Foreskin keratinocyte (primary cell): ENCODE measurements at places on chromosomes 1 and 21. TPM values are rescaled to one million over a fixed set of nuclear protein-coding genes. Genes with fewer than 3 reads are reported as not detected.

DNA sequence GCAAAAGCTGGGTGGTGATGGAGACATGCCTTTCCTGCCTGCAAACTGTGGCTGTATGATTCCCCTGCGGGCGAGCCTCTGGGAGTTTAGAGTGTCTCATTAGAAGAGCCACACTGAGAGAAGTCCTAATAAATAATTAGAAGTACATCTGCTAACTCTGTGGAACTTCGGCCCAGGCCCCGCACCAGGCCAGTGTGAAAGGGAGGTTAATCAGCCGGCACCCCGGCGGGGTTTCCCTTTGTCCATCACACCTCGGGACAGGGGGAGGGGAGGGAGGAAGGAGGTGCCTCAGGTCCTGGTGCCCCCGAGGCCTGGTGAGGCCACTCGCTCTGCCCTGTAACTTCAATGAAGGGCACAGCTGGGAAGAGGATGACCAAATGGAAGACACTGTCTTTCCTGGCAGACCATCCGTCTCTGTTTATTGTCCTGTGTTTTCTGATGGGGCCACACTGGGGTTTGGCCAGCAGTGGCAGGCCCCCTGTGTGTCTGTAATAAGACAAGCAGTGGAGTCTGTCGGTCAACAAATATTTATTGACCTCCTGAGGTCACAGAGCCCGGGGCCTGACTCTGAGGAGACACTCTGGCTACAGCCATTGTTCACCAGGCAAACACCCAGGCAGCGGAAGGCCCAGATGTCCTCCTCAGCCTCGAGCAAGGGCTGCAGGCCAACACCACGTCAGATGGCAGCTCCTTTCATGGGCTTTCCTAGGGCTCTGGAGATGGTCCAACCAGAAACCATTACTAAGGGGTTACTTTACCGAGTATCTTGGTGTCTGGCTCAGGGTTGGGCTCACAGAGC lies 267.5 kb upstream of the RAB4A start:
- no peak for DNase-seq

Gene CLCA2
- 46.6 and 55.4 TPM in 2 replicates for polyA plus RNA-seq

- DNase-seq = no peak
Measured at GRCh38 chr21:37367703-37368540, 1.3 kb downstream of the DYRK1A start.

DNA sequence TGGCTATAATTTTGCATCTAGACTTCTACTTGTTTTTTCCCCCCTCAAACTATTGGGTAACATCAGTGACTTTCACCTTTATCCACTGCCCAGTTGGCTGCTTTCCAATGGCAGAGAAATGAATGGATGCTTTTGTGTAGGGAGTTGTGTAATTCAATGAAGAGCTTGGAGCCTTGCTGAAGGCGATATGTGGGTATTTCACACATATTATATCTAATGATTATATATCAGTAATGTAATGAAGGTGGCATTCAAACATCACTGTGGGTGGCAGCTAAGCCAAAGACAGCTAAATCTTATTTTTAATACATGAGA lies 81.2 kb downstream of the TGFB2 start:
- DNase-seq = peak; percentile 67

- no peak for DNase-seq
Measured at GRCh38 chr1:238648296-238648695, 738.1 kb upstream of the CHRM3 start.

DNA sequence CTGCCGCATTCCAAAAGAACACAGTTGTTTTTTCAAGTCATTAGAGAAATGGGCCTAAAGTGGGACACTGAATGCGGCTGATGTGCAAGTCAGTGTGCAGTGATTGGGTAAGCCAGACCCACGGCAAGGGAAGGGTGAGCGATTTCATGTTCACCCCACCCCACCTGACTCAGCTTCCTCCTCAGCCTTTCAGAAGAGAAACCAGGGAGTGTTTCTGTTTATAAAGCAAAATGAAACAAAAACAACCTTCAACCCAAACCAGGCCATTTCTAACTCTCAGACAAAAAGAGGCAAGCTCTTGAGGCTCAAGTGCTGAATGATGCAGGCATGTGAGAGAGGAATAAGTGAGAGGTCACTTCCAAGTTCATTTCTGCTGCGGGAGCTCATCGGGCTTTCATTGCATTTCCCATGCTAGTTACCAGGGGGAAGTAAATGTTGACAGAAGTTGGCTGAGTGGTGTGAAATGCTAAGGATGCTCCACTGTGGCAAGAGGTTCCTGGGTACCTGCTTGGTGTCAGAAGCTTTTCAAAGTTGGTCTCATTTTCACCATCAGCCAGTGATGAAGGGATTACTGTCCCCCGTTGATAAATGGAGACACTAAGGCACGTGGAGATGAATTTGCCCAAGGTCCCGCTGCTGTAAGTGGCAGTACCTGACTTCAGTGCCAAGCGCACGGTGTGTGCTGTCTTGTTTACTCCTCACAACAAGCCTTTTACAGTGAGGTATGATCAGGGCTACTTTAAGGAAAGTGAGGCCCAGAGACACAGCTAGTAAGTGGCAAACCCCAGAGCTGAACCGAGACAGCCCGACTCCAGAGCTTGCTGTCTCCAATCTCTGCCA lies 29.1 kb downstream of the STPG1 start:
- DNase-seq = peak; percentile 55

GRCh38 chr1:154485910-154486496 lies 16.0 kb upstream of the TDRD10 start:
- no peak for DNase-seq

Gene GFI1
- polyA plus RNA-seq = 0.07 TPM in 2 replicates

GRCh38 chr1:148355976-148356375 lies 127.1 kb downstream of the PPIAL4G start:
- no peak for DNase-seq

GRCh38 chr21:17848228-17848627 lies 29.1 kb upstream of the C21orf91 start:
- DNase-seq = peak; percentile 58

Gene BATF3
- 0.38 and 0.53 TPM in 2 replicates for polyA plus RNA-seq

DNA sequence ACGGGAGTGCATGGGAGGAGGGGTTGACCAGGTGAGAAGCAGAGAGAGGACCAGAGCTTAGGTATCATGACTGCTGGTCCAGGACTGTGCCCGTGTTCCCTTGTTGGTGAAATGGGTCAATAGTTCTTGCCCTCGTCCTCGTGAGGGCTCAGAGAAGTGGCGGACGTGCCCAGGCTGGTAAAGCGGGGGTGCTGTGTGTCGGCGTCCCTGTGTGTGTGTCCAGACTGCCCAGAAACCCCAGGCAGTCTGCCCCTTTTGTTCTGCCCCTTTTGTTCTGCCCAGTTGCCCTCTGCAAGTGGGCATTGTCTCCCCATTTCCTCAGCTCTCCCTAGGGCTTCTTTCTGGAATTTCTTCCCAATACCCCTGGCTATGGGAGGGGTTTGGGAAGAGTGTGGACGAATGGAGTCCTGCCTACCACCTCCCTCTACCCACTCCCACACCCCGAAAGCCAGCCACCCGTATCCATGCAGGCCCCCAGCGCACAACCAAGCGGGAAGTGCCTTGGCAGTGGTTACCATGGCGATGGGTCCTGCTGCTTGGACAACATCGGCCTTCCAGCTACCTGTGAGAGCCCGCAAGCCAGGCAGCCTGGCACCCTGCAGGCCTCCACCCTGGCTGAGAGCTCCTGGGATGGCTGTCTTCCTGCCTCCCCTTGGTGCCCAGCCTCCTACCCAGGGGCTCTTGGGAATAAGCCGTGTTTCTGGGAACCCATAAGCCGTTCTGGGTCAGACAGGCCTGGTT lies 34.7 kb downstream of the ACOT11 start:
- DNase-seq = no peak

GRCh38 chr1:105243969-105244368 lies 1494.3 kb downstream of the AMY1C start:
- no peak for DNase-seq

- DNase-seq = no peak
Measured at GRCh38 chr1:60988891-60989290, 93.5 kb upstream of the NFIA start.

Gene TENT5C
- 0.02 and 0.07 TPM in 2 replicates for polyA plus RNA-seq

- no peak for DNase-seq
Measured at GRCh38 chr21:38170704-38171682, 85.8 kb upstream of the KCNJ15 start.

Gene GPR3
- polyA plus RNA-seq = 2.4 and 2.9 TPM in 2 replicates

Gene GJC2
- 0.82 and 1.0 TPM in 2 replicates for polyA plus RNA-seq

Gene OR2L8
- not detected in 2 replicates for polyA plus RNA-seq

Gene CHRM3
- not detected in 2 replicates for polyA plus RNA-seq

GRCh38 chr1:32341971-32342370 lies 5.9 kb upstream of the MARCKSL1 start:
- peak; percentile 41 for DNase-seq

Gene SHISAL2A
- 0.10 TPM in 1 of 2 replicates, not detected in the other for polyA plus RNA-seq

DNA sequence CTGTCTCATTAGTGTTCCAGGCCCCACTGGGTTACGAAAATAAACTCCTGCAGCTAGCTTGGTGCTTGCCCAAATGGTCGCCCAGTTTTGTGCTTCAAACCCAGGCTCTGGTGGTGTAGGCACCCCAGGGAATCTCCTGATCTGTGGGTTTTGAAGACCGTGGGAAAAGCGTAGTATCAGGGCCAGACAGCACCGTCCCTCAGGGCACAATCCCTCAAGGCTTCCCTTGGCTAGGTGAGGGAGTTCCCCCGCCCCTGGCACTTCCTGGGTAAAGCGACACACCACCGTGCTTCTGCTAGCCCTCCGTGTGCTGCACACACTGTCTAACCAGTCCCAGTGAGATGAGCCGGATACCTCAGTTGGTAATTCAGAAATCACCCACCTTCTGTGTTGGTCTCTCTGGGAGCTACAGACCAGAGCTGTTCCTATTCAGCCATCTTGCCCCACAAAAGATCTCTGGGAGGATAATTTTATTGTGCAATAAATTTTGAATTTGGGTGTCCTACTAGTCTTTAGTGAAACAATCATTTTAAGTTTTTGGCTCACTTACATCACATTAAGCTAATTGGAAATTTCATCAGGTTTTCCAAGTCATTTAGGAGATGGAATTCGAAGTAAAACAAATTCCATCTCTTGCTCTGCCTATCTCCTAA lies 9.4 kb upstream of the SLC25A24 start:
- DNase-seq = no peak

GRCh38 chr1:154295408-154296235 lies 23.2 kb downstream of the HAX1 start:
- no peak for DNase-seq

DNA sequence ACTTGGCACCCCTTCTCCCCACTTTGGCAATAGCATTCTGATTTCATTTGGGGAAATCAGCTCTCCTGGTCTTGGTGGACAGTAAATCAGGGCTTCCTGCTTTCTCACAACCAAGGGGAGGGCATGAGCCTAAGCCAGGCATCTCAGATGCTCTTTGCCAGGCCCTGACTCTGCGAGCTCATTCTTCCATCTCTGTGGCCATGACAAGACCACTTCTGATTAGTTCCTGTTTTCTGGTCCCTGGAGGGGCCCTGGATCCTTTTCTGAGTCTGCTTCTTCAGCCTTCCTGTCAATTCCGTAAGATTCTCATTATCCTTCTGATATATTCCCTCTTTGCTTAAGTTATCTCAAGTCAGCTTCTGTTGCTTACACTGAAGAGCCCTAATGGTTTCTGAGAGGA lies 210.4 kb downstream of the HIVEP3 start:
- DNase-seq = no peak

DNA sequence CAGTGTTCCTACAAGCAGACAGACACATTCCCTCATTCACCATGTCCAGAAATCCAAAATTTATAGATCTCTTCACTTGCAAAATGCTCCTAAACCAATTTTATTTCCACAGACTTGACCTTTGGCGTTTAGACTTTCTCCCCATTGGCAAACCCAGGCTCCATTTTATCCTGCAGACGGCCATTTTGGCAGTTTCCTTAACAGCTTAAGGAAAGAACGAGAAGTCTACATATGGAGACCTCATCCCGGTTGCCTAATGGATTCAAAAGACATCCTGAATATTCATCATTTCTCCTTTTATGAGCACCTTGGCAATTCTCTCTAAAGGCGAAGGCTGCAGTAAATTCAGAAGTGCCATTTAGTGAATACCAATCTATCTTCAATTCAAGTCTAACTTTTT lies 132.9 kb downstream of the HLX start:
- DNase-seq = no peak

DNA sequence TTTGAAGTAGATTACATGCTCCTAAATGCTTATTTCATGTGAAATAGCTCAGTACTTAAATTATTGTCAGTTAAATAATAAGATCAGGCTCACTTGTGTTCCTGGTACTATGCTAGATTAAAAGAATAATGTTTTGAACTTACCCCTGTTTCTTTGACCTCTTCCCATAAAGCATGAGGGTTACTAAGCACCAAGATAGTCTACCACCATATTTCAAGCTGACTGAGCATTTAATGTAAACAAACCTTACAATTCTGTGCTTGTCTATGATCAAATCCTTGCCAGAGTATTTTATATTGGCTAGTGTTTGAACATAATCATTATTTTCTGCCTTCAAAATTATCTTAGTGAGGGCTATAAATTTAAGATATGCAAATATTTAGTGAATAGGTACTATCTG lies 98.1 kb downstream of the LHX9 start:
- DNase-seq = no peak

DNA sequence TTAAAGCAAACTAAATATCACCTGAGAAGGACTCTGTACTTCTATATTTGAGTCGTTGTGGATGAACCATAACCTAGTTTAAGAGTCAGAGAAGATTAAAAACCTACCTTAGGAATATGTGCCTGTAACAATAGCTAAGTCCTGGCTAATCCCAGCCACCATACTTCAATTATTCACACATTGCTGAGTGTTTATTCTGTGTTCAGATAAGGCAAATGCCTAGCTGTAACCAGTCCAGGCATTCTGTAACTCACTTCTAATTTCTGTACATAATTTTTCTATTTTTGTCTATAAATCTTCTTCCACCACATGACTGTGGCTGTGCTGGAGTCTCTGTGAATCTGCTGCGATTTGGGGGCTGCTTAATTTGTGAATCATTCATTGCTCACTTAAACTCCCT lies 441.9 kb upstream of the ADAMTS5 start:
- no peak for DNase-seq

DNA sequence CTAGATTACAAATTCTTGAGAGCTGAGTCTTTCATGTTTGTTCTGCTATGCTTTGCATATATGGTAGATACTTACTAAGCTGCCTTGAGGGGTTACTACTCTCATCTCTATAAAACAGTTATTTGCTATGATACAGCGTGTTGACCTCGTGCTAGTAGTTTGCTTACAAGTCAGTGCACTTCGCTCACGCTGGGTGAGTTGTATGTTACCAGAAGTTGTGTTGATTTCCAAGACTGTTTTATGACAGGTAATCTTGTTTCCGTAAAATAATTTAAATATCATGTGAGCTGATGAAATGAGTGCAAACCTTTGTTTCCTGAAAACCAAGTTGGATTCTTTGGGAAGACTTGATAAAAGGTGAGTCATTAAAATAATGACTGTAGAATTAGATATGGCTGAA lies 7.3 kb downstream of the MRPS6 start:
- DNase-seq = no peak

- no peak for DNase-seq
Measured at GRCh38 chr1:61585714-61586113, 139.2 kb downstream of the TM2D1 start.

DNA sequence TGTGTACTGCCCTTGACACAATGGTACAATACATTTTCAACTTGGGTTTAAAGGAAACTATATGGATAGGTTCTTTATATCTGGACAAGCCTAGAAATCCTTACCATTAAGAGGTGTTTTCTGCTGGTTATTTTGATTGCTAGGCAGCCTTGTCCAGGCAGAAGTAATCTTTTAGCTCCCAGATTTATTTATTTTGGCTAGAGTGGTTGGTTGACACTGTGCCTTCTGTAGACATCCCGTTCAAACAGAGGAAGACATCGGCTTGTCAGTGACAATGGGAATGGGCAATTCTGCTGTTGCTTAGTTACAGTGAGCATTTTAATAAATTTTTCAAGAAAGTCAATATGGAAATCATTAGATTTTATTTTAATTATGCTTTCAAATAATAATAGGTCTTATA lies 138.8 kb downstream of the VPS13D start:
- no peak for DNase-seq
